ENCODE measurements at places on chromosomes 1 and 21.

GRCh38 chr1:214514032-214514818, 37.2 kb downstream of the PTPN14 start:
- DNase-seq = no peak

DNA sequence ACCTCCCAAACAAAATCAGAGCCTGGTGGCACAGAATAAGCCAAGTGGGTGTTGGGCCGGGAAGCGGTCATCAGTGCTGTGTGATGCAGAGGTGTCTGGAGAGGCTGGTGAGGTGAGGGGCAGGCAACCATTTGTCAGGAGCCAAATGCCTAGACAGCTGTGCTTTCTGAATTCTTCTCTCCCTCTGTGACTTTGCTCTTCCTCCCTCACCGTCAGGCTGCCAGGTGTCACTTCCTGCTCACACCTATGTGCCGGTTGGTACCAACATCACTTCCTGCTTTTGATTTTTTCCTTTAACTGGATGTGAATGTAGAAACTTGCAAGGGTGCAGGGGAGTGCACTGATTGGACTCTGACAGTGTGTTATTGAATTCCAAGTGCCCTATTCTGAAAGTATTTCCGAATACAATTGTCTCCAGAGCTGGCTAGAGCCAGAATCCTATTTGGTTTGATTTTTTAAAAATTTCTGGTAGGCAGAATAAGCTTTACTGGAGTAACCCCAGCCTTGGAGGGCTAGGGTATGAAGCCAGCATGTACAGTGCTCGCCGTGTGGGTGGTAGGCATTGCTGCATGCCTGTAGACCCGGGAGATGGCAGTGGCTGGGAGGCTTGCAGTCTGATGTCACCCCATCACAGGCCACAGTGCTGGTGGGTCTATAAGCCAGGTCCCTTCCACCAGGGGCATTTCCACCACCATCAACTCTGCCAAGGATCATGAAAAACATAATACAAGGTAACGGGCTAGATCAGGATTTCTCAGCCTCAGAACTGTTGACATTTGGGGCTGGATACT, 210.9 kb downstream of the KAZN start:
- DNase-seq = no peak

- DNase-seq = no peak
Measured at GRCh38 chr1:8378981-8379470, 61.1 kb downstream of the SLC45A1 start.

DNA sequence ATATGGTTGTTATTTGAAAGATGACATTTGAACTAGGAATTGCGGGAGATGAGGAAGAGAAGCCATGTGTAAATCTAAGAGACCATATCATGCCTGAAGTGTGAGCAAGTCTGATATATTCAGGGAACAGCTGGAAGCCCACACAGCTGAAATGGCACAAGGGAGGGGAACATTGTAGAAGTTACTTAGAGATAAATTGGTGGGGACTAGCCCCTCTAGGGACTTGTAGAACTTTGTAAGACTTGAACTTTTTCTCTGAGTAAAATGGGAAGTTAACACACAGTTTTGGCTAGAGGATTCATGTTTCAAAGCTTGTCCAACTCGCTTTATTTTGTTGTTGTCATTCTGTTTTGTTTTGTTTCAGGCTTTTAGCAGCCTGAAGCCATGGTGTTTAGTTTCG, 216.4 kb downstream of the FMN2 start:
- DNase-seq = no peak

DNA sequence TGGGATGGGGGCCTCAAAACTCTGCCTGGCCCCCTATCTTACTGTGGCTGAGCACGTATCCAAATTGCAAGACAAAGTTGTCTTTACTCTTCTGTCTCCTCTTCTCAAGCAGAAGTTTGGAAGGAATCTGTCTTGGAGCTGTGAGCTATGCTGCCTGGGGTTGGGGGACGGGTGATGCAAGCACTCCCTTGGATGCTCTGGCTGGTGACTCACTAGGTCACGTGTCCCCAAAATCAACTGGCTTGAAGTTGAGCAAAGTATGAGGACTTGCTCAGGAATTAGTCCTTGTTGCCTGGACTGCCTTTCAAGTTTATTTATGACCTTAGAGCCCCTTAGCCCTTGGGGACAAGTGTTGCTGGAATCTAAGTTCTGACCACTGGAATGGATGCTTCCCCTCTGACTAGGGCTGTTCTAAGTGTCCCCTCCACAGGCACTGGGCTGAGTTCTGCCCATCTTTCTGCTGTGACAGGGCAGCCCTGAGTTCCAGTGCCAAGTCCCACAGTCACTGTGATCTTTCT, 269.5 kb downstream of the HHAT start:
- no peak for DNase-seq

DNA sequence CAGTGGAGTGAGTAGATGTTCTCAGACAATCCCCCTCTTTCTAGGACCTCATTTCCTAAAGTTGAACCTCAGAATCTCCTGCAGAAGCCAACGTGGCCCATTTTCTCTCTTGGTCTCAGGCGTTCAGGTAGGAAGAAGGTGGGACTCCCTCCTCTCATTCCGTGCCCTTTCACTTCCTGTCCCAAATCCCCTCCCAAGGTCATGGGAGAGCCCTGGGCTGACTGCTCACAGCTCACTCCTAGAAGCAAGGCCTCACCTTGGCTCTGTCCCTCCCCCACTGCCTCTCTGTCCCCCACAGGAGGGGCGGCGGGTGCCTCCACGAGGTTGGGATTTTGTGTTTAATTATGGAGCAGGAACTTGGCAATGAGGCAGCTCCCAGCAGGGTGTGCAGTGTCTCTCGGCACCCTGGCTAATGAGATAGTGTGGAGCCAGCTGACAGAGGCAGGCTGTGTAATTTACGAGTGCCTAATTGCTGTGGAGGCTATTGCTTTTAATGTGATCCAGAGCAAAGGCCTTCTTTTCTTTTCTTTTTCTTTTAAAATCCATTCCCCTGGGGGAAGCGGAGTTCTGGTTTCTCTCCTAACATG, 9.1 kb upstream of the CDK18 start:
- no peak for DNase-seq

Measured in stimulated activated CD4-positive, alpha-beta T cell treated with anti-CD3 and anti-CD28 coated beads, Interleukin-12 subunit alpha, Interleukin-12 subunit beta, amount 100 ng/mL, for 24 hours (primary cell).